ENCODE measurements at places on chromosomes 6 and 20.

- DNase-seq, result no peak
Observed at GRCh38 chr6:166779963-166780683, 153.1 kb upstream of the RPS6KA2 start.

- no peak for DNase-seq
Observed at GRCh38 chr6:35487658-35488516, 9.0 kb downstream of the TEAD3 start.

DNA sequence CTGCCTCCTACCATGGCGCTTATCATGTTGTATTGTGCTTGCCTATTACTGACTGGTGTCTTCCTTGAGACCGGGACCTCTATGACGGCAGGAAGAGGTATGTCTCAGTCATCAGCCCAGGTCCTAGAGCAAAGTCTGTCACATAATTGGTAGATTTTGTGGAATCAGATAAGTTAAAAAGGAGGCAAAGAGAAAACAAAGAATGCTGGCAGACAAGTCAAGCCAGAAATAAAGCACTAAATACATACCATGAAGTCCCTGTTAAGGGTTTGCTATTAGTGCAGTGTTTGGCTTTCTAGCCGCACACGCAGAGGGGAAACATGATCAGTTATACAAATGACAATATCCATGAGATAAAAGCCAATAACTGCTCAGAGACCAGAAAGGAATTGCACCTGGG, 6.0 kb downstream of the TOMM34 start:
- DNase-seq, result no peak

GRCh38 chr20:31923388-31924331, 28.2 kb downstream of the PDRG1 start:
- no peak for DNase-seq

- no peak for DNase-seq
Observed at GRCh38 chr6:158311626-158312025, 639 bp upstream of the TULP4 start.

DNA sequence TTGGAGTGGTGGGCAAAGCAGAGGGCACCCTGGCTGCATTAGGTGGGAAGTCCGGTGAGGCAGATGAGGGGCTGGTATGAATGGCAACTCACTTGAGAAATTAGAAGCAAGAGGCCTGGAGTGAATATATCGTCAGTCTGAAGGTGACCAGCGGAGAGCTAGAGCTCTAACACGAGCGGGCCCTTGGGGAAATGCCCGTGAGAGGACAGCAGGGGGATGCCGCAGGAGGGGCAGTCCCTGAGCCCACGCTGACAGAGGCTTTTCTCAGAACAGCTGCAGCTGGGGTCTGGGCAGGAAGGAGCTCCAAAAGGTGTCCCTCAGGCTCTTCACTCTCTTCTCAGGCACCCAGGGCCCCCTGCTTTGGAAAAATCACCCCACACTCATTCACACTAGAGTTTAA, 32.0 kb upstream of the CD93 start:
- DNase-seq, result no peak

DNA sequence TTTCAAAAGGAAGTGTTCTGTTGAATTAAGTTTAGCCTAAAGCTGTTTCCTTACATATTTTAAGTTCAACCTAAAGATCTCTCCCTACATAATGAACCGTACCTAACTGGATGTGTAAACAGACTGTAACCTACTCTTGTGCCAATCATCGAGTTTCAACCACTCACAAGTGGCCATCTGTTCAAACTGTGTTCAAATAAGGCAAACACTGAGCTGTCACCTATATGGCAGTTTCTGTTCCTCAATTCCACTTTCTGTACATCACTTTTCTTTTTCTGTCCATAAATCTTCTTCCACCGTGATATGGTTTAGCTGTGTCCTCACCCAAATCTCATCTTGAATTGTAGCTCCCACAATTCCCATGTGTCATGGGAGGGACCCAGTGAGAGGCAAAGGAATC, 428.6 kb downstream of the HACE1 start:
- DNase-seq, result no peak

- DNase-seq, result no peak
Observed at GRCh38 chr6:20301256-20301655, 89.0 kb upstream of the MBOAT1 start.

GRCh38 chr6:79512014-79512413, 25.2 kb downstream of the LCA5 start:
- no peak for DNase-seq

GRCh38 chr6:106702046-106702445, 72.7 kb downstream of the QRSL1 start:
- DNase-seq, result no peak

- no peak for DNase-seq
Observed at GRCh38 chr6:51450958-51451357, 632.3 kb downstream of the TFAP2B start.

GRCh38 chr6:111781041-111781708, 92.1 kb downstream of the FYN start:
- DNase-seq, result no peak

DNA sequence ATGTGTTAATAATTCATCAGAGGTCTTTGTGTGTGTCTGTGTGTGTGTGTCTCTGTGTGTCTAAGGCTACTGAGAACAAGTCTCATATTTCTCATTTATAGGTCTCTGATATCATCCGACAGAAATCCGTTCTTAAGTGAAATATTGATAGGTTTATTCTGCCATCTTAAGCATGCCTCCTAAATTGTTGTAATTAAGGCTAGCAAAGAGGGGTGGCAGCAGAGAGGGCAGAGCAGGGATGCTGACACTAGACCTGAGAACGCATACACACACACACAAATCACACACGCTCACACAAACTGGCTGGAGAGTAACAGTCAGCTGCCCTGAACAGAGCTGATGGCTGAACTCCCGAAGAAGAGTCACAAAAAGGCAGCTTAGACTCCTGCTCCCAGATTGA, 84.9 kb upstream of the LRFN2 start:
- DNase-seq, result no peak

GRCh38 chr6:134071846-134072245, 19.4 kb upstream of the SLC2A12 start:
- DNase-seq, result no peak

- DNase-seq, result peak; percentile 14
Observed at GRCh38 chr6:88165844-88166492, at the start of gene CNR1. CNR1 (minus strand) TSS chr6:88166347; CDS start chr6:88145274, 21,073 bp downstream.
